Natural killer cell (primary cell): ENCODE measurements at places on chromosomes 4 and X. TPM values are rescaled to one million over a fixed set of nuclear protein-coding genes. Genes with fewer than 3 reads are reported as not detected.

DNA sequence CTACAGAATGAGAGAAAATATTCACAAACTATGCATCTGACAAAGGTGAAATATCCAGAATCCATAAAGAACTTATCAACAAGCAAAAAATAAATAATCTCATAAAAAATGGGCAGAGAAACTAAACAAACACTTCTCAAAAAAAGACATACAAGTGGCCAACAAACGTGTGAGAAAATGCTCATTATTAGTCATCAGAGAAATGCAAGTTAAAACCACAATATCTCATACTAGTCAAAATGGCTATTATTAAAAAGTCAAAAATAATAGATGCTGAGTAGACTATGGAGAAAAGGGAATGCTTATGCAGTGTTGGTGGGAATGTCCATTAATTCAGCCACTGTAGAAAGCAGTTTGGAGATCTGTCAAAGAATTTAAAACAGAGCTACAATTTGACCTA, 533.3 kb downstream of the TMA16 start:
- no peak for DNase-seq

MAML3 gene
- 2.8 TPM for total RNA-seq

GRCh38 chr4:150425161-150425560, 156.8 kb upstream of the MAB21L2 start:
- no peak for DNase-seq

SERTM2 gene
- total RNA-seq: not detected

OPHN1 gene
- total RNA-seq: 1.4 TPM

DNA sequence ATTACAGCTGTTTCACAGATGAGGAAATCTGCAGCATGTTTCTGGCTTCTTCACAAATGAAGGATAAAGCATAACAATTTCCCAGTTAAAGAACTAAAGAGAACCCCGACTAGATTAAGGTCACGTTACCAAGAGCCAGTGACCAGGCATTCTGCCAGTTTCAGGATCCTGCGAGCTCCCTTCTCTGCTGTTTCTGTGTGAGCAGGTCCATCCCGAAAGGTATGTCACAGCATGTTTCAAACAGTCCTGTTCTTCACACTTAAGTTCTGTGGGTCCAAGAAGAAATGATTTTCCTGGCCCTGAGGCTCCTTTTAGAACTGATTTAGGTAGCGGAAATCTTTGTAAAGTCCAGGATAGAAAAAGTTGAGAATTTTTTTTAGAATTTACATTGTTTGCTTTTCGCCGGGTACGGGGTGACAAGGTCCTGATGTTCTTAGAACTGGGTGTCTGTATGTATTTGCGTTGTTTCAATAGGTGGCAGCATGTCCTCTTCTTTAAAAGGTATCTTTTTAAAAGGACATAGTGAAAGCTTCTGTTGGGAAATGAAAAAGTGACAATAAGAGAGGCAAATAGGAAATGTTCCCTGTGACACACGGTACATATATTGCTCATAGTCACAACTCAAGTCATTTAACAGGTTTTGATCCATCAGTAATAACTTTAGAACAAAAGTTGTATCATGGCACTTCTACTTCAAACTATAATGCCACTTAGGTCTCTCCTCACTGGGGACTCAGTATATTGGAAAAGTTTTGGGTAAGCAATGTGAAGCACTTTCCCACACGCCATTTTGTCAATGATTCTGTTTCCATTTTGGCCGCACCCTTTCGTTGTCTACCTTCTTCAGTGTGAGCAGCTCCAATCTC, 18.4 kb downstream of the IL21 start:
- peak; percentile 59 for DNase-seq

REELD1 gene
- total RNA-seq: 0.72 TPM

GRCh38 chr4:180560896-180561295, 1682.3 kb upstream of the TENM3 start:
- no peak for DNase-seq

- no peak for DNase-seq
These were observed 5.4 kb upstream of the HAUS7 start for GRCh38 chrX:153475751-153476281.

- no peak for DNase-seq
These were observed 63.0 kb downstream of the PRSS12 start for GRCh38 chr4:118289794-118290193.

NHSL2 gene
- 15.0 TPM for total RNA-seq

P2RY4 gene
- total RNA-seq: 0.61 TPM

DNA sequence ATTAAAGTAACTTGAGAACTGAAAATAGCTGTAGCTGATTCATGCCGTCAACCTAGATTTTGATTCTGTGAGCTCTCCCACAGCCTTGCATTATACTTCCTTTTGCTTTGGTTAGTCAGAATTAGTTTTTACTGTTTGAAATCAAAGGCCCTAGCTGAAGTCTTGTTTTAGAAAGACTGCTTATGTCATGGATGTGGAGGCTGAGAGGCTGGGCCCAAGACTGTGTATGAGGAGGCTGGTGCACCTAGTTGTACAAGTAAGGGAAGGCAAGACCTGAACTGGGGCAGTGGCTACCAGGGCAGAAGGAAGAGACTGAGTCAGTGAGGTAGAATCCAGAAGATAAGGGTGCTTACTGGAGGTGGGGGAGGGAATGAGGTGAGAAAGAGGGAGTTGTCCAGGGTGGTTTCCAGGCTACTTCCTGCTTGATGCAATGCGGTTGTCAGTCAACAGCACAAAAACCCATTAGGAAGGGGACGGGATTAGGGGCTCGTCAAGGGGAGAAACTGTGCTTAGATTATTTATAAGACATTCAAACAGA, 76.2 kb upstream of the PAGE3 start:
- DNase-seq: no peak
